Uterus (tissue), 4 donors: ENCODE measurements at places on chromosomes 16 and 17. TPM values are rescaled to one million over a fixed set of nuclear protein-coding genes. Genes with fewer than 3 reads are reported as not detected.
A peak's percentile ranks its signal among the peaks of the same experiment; 100 is the strongest.

KPNA2 gene
- 68.9 TPM for total RNA-seq

RGS11 gene
- total RNA-seq, result 2.3 TPM

DNA sequence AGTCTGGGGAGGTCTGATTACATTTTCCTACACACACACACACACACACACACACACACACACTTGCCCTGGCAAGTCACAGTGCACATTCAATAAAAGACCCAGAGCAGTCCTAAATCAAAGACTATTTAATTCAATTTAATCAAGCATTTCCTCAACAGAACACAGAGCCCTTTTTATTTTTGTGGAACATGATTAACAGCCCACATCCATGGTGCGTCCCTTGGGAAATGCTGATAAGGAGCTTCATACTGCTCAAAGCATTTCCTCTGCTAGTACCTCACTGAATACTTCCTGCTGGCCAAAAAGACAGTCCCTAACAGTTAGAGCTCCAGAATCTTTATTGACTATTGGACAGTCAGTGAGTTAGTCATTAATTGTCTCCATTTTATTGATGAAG is 43.1 kb upstream of the MYH10 start:
- DNase-seq, result peak; percentile 55

- no peak for DNase-seq
Observed at GRCh38 chr17:37752482-37752881, 7.6 kb upstream of the HNF1B start.

GRCh38 chr16:88939245-88939971 is 37.6 kb downstream of the CBFA2T3 start:
- DNase-seq, result no peak

CYGB gene
- 33.2 TPM for total RNA-seq

C17orf78 gene
- total RNA-seq, result not detected

NDEL1 gene
- 78.3 TPM for total RNA-seq

DNA sequence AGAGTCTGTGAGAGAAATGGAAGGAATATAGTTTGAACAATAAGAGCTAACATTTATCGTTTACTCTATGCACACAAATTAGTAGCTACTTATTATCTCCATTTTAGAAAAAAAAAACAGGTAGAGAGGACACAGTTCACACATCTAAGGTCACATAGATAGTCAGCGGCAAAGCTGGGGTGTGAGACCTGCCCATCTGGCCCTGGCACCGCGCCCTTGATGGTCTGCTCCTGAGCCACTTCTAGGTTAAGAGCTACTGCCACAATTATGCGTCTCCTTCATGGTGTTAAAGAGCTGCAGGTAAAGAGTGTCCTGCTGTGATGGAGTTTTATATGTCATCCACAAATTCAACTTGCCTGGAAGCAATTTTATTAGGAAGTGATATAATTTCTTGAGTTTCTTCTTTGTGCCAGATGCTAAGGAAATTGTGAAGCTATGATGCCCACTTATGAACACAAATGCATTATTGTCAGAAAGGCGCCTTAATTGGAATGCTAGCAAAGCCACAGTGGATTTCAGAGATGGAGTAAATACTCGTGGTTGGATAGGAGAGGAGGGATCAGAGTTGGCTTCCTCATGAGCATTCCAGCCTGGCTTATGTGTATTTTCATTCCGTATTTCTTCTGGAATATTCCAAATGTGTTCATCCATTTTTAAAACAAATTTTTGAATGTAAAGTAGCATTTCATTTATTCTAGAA is 21.3 kb upstream of the MFSD6L start:
- DNase-seq, result no peak

DNA sequence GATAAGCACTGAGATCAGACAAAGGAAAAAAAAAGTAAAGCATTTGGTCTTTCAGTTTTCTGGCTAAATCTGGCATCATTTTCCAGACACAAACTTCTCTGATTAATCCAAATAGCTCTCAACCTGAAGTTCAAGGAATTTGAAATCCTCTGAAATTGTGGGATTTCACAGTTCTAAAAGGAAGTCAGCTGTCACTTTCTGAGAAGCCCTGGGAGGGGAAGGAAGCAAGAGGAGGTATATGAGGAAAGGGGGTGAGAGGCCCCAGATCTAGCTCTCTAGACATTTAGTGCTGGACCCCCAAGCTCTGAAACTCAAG is 17.5 kb upstream of the HOXB9 start:
- DNase-seq, result no peak

DNA sequence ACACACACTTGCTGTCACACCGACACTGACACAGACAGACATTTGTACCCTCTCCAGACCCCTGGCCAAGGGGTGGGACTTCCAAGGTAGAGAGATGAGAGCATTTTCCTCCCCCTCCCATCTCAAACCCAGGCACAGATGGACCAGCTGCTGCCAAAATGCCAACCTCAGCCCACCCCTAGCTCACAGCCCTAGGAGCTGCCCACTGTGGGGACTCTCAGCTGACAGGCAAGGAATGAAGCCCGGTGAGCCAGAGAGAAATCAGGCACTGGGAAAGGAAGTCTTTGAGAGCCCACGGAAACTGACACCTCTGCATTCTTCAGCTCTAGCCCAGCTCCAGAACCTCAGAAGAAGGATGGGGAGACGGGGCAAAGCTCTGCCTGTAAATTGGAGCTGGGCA is 2.8 kb downstream of the ETV4 start:
- no peak for DNase-seq

DNA sequence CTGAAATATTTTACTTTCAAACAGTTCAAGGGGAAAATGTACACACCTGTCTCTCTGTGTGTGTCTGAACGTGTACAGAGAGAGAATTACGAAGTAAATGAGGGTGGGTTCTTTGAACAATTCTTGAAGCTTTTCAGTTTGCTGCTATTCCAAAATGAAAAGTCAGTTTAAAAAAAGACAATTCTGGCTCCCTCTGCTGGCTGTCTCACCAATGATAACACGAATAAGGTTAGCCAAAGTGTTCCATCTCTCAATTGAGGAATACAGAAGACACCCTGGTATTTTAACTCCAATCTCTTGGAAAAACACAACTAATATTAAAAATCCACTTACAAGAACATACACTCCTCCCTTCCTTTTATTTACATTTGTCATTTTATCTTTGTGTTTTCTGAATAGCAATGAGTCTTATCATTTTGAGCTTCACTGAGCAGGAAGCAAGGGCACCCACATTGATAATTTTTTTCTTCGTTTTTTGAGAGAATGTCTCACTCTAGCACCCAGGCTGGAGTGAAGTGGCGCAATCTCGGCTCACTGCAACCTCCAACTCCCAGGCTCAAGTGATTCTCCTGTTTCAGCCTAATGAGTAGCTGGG is 20.5 kb downstream of the EFTUD2 start:
- peak; percentile 57 for DNase-seq

DNA sequence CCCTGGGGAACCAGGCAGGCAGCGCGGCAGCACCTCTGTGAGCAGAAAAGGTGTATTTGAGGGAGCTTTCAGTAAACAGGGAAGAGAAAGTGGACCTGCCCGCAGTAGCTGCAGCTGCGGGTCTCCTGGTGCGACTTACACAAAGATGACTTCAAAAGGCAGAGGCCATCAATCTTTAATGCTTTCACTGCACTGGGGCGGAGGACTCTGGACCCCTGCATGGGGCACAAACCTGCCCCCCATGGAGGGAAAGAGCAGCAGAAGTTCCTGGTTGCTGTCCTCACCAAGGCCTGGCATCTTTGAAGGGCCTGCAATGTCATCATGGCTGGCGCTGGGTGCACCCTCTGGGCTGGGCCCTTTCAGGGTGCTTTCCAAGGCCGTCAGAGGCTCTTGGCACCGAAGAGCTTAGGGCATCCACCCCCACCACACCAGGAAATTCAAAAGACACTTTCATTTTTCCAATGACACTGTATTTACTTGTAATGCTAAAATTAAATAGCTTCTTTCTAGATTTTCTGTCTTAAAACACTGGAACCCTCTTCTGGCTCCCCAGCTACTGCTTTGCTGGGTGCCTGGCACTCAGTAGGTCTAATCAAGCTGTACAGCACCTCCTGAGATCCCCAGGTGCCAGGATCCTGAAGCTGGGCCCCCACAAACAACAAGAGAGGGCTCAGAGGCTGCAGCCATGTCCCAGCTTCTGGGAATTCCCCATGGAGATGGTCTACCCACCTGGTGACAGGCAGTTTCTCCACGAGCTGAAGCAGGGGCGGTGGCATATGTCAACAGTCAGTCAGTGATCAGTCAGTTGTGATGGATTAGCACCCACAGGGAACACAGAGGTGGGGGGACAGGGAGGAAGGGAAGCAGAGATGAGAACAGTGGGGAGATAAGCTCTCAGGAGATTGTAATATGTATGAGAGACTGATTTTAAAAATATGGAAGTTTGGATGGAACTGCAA is 2.1 kb upstream of the CACNG1 start:
- no peak for DNase-seq

DNA sequence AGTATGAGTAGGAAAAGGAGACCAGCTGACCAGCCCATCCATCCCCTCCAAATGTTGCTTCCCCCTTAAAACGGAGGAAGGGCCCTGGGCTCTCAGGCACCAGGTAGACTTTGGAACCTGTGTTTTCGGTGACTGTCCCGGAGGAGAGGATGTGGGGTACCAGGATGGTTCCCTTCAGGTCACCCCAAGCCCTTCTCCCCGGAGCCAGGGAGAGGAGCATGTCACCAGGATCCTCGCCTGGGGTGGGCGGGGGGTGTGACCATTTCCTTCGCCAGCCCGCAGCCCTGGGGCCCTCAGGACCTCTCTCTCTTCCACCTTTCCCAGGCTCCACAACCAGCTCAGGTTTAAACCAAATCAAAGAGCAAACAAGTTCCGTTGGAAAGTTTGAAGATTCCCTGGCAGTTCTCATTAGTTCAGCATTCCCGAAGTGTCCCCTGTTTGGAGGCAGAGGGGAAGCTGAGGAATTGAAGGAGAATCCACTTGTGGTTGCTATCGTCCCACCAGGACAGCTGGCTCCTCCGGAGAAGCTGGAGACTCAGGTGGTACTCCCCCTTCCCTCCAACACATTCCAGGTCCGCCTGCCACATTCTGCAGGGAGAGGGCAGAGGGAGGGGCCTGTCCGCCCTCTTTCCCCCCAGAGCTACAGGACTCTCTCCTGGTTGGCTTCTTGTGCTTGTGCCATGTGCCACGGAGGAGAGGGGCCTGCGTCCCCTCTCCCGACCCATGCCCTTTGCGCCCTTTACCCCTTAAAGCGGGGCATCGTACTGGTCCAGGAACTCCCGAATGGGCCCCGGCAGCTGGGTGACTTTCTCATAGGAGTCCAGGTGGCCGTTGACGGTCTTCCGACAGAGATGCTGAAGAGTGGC is 2.0 kb downstream of the SOCS3 start:
- DNase-seq, result no peak

TIMM22 gene
- 17.1 TPM for total RNA-seq

HOXB7 gene
- not detected for total RNA-seq

- no peak for DNase-seq
Observed at GRCh38 chr16:46894036-46894672, 10.0 kb downstream of the GPT2 start.

MYO19 gene
- 69.7 TPM for total RNA-seq

GPRC5C gene
- total RNA-seq, result 21.2 TPM

GRCh38 chr16:17026600-17027242 is 444.0 kb downstream of the XYLT1 start:
- DNase-seq, result no peak

DNA sequence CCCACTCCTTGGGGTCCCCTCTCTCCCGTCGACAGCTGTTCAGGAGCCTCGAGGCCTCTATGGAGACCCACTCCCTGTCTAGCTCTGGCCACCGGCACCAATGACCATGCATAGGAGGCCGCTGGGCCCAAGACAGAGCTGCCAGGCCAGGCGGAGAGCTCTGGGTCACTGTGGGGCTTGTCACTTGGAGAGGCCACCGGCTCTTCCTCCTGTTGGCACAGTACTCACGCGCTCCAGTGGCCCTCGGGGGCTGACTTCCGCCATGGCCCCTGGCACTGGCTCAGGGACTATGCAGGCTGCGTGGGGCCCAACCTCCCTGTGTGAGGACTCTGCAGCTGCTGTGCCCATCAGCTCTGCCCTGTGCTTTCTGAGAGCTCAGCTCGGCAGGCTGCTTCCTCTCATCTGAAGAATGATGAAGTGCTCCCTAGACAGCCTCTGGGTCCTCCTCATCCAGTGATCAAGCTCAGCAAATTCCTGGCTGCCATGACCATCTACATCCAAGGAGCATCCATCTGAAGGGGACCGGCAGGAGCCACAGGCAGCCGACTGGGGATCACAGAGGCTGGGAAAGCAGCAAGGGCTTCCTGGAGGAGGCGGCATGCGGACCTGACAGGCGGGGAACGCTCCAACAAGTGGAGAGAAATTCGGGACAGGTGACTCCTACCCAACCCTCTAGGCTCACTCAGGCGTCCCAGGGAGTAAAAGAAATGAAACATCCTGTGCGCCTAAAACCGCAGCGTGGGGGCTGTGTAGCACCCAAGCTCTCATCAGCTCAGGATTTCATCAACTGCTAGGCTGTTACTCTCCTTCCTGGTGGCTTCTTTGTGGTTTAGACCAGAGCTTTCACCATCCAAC is 16.8 kb downstream of the GALNS start:
- no peak for DNase-seq

DNA sequence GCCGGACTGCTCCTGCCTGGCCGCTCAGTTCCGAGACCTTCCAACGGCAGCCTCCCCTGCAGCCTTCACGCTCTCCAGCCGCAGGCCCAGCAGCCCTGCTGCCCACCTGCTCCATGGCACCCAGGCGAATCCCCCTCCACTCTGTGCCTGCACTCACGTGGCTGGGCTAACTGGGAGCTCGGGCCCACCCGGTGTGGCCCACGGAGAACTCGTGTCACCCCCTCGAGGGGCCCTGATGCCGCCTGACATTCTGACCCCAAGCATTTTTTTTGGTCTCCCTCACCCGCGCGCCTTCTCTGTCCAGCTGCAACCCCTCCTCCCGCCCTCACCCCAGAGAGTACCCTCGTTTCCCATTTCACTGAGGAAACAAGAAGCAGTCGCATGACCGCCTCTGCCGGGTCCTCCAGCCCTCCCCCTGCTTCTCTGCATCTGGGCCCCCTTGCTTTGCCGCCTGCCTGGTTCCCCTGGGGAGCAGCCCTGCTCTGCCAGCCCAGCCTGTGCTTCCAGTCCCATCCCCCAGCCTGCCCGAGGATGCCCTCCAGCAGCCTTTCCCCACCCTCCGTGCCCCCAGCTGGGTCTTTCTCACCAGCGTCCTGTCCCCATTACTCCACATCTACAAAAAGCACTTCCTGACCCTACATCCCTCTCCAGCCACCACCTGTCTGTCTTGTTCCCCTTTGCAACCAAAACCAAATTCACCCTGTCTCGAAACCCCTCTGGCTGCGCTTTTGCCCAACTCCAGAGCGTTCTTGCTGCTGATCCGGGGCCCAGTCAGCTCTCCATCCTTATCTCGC is 146.4 kb upstream of the CHMP6 start:
- DNase-seq, result no peak

- DNase-seq, result no peak
Observed at GRCh38 chr16:53458635-53459034, 24.4 kb downstream of the RBL2 start.

DNA sequence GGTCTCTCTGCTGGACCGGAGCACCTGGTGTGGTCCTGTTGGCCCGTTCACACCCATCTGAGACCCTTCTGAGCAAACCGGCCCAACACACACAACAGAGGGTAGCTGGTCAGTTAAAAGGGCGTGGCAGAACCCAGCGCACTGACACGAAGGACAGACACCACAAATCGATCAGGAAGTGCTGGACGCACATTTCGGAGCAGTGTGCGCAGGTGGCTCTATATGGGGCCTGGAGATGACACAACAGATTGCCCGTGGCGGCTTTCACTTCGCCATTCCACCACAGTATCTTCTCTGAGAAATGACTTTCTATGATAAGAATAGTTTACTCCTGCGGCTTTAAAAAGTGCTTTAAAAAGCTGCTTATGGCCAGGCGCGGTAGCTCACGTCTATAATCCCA is 12.5 kb downstream of the CCDC57 start:
- no peak for DNase-seq

HS3ST2 gene
- total RNA-seq, result not detected

CES5A gene
- total RNA-seq, result not detected
